ENCODE measurements at places on chromosomes 1 and 21. TPM values are rescaled to one million over a fixed set of nuclear protein-coding genes. Genes with fewer than 3 reads are reported as not detected.

Gene AADACL3
- not detected for total RNA-seq

Gene CELA2B
- not detected for total RNA-seq

DNA sequence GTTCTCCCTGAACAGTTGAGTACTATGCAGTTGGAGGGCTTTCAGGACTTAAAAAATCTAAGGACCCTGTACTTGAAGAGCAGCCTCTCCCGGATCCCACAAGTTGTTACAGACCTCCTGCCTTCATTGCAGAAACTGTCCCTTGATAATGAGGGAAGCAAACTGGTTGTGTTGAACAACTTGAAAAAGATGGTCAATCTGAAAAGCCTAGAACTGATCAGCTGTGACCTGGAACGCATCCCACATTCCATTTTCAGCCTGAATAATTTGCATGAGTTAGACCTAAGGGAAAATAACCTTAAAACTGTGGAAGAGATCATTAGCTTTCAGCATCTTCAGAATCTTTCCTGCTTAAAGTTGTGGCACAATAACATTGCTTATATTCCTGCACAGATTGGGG, 48.7 kb upstream of the LRRC8C start:
- no peak overlapping the region for H3K4me3 ChIP-seq
- no peaks in the 10 kb centered on the region for H3K4me1 ChIP-seq
- H3K27me3 ChIP-seq, result no peaks in the 10 kb centered on the region
- no peak overlapping the region for H3K27ac ChIP-seq

- DNase-seq, result no peak
- H3K4me3 ChIP-seq, result no peak overlapping the region
- H3K36me3 ChIP-seq, result no peaks in the 10 kb centered on the region
- no peaks in the 10 kb centered on the region for H3K4me1 ChIP-seq
- H3K27me3 ChIP-seq, result no peaks in the 10 kb centered on the region
Measured at GRCh38 chr1:15680561-15681348, 3.4 kb upstream of the PLEKHM2 start.

DNA sequence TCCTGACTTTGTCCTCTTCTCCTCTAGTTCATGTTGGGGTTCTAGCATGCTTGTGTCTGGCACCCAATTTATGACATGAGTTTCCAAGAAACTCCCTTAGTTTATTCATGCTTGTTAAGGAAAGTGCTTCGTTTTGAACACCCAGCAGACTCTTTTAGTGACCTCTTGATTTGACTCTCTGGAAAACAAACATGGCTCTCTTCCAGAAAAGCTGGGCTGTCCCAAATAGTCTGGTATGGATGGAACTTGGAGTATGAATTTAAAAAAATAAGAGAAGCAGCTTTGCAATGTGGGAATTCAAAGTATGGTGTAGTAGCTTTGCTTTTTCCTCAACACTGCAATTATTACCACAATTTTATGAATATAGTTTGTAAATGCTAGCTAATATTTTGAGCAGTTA, 143.4 kb upstream of the C8B start:
- H3K4me1 ChIP-seq, result no peaks in the 10 kb centered on the region
- no peak overlapping the region for H3K27ac ChIP-seq
- no peak for DNase-seq

DNA sequence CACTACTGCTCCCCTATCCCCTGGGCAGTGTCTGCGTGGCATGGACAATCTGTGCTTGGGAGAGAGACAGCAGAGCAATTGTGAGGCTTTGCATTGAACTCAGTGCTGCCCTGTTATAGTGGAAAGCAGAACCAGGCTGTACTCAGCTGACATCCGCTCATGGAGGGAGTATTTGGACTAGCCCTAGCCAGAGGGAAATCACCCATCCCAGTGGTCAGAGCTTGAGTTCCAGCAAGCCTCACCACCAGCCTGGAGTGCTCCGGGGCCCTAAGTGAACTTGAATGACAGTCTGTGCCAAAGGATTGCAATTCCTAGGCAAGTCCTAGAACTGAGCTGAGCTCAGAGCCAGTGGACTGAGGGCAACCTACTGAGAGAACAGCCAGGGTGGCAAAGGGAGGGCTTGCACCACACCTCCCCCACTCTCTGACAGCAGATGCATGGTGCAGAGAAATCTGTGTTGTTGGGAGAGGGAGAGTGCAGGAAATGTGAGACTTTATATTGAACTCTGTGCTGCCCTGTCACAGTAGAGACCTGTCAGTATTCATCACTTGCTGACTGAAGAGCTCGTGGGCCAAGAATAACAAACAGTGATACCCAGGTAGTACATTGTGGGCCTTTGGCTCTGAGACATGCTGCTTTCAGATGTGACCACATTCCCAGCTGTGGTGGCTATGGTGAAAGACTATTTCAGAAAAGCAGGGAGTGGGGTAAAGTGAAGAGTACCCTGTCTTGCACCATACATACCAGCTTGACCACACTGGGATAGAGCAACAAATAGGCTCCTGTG, 107.7 kb upstream of the SLC5A9 start:
- no peak overlapping the region for H3K4me3 ChIP-seq
- no peak overlapping the region for H3K27ac ChIP-seq
- no peak for DNase-seq
- no peaks in the 10 kb centered on the region for H3K4me1 ChIP-seq
- no peaks in the 10 kb centered on the region for H3K36me3 ChIP-seq
- no peaks in the 10 kb centered on the region for H3K27me3 ChIP-seq

DNA sequence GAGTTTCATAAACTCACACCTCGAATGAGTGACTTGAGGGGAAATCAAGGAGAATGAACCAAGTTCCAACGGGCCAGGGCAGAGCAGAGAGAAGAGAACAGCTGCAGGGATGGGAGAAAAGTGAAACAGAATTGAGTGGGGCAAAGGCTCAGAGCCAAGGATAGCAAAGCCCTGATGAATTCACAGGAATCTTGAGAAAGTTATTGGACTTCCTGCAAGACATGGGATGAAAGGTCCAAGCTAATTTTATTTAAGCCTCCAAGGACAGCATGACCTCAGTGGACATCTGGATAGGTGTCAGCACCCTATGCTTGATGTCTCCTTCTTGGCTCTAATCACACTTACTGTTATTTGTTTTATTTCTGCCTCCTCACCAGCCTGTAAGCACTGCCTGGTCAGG, 43.0 kb upstream of the RAVER2 start:
- no peaks in the 10 kb centered on the region for H3K36me3 ChIP-seq
- no peaks in the 10 kb centered on the region for H3K27me3 ChIP-seq
- DNase-seq, result no peak

DNA sequence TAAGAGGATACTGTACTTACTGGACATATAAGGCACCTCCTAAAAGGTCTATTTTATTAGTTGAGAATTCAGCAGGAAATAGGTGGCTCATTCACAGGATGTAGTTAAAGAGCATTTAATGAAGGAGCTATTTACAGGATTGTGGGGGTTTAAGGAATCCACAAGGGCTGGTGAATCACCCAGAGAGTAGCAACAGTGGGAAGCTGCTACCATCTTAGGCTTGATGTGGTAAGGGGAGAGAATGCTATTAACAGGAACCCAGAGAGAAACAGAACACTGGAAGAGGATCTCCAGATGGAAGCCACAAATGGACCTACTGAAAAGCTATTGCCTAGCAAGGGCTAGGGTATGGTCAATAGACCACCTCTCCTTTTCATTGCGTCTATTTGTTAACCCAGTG, 52.0 kb upstream of the COL11A1 start:
- DNase-seq, result no peak
- no peak overlapping the region for H3K4me3 ChIP-seq
- H3K4me1 ChIP-seq, result no peaks in the 10 kb centered on the region
- H3K36me3 ChIP-seq, result no peaks in the 10 kb centered on the region
- no peaks in the 10 kb centered on the region for H3K27me3 ChIP-seq

GRCh38 chr1:17112076-17112475, 7.2 kb downstream of the PADI2 start:
- DNase-seq, result no peak
- no peak overlapping the region for H3K27ac ChIP-seq
- H3K36me3 ChIP-seq, result no peaks in the 10 kb centered on the region
- H3K4me3 ChIP-seq, result no peak overlapping the region

DNA sequence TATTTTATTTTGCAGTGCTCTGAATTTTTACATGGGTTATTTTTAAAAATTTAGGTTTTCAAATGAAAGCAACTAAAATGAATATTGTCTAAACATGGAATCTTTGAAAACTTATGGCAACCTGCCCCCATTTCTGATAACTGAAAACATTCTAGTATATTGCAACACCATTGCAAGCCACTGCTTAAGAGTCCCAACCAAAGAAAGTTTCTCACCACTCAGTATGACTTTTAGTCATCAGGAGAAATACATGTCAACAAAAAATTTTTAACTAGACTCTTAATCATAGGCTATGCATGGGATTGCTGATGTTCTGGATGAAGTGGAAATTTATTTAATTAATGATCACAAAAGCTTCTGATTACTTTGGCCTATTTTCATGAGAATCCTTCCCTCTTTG, 112.1 kb downstream of the TNFSF18 start:
- DNase-seq, result no peak
- no peak overlapping the region for H3K27ac ChIP-seq
- no peaks in the 10 kb centered on the region for H3K36me3 ChIP-seq
- H3K27me3 ChIP-seq, result no peaks in the 10 kb centered on the region

DNA sequence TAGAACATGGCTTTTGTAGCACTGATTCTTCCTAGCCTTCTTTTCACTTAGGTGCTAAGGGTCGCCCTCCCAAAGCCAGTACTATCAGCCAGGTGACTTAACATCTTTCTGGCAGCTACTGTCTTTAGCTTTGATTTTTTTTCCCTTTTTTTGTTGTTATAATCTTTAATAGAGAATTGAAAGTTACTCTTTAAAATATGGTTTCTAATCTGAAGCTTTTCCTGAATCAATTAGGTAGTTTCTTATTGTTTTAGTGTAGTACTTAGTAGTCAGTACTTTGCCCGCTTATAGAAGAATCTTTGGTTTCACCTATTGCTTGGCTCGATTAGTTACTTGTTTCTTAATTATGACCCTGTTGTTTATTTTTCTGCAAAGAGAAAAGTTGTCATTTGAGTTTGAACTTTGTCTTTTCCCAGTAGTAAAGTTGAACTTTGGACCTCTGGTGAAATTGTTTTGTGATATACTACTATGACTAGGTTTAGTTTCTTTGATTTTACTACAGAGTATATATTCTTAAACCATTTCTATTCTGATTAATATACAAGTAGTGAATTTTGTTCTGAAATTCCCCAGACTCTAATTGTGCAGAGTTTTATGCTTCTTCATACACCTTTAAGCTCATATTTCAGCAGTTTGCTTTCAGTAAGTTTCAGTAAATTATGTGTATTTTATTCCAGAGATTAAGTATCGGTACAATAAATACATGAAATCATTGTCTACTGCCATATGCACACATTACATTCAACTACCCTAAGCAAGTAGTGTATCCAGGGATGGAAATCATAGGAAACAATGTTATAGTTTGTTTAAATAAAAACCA, 3.9 kb downstream of the MAGI3 start:
- peak overlapping the region; percentile 58 for H3K27ac ChIP-seq
- no peaks in the 10 kb centered on the region for H3K36me3 ChIP-seq
- H3K4me1 ChIP-seq, result peaks cover 2% of the 10 kb centered on the region
- DNase-seq, result no peak
- no peaks in the 10 kb centered on the region for H3K27me3 ChIP-seq

- H3K4me1 ChIP-seq, result no peaks in the 10 kb centered on the region
- H3K4me3 ChIP-seq, result no peak overlapping the region
- H3K27ac ChIP-seq, result no peak overlapping the region
- H3K36me3 ChIP-seq, result no peaks in the 10 kb centered on the region
- DNase-seq, result no peak
Measured at GRCh38 chr1:61132176-61132638, 49.8 kb downstream of the NFIA start.

DNA sequence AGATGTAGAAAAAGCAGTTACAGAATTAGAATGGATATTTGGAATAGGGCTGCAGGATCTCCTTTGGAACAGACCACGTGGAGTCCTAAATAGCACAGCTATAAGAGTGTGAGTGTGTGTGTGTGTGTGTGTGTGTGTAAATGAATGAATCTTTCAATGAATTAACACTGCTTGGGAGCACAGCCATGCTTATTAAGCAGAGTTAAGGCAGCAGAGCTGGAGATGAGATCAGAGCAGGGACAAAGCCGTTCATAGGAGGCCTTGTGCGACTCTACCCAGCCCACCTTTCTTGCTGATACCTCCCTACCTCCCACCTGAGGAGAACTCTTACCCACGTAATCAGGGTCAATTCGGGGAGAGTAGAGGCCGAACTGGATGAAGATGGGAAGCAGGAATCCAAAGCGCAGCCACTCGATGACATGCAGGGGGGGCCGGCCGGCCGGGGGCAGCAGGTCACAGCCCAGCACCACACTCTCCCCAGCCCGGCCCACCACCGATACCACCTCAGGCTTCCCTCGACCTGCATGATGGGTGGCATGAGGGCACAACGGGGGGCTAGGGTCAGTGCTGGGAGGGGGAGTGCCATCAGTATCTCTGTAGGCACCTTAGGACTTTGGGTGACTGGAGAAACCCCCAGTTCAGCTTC, 2.7 kb downstream of the IGSF9 start:
- H3K27ac ChIP-seq, result no peak overlapping the region
- no peaks in the 10 kb centered on the region for H3K27me3 ChIP-seq
- no peaks in the 10 kb centered on the region for H3K36me3 ChIP-seq
- DNase-seq, result no peak
- H3K4me3 ChIP-seq, result no peak overlapping the region
- peaks cover 20% of the 10 kb centered on the region for H3K4me1 ChIP-seq

DNA sequence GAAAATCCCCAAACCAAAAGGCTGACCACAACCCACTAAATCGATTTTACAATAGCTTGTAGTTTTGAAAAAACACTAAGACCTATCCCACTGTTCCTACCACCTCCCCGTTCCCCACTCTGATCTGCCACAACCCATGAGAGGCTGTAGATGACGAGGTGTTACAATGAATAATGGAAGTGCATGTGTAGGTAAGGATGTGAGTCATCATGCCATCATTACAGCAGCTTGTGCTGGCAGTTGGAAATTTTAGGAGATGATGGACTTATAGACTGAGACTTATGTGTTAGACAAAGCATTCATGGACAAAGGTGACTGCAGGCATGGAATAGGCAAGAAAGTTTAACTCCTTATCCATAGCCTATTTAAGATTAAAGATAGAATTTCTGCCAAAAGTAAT, 184.7 kb upstream of the CACYBP start:
- no peaks in the 10 kb centered on the region for H3K27me3 ChIP-seq
- DNase-seq, result no peak
- no peaks in the 10 kb centered on the region for H3K4me1 ChIP-seq

DNA sequence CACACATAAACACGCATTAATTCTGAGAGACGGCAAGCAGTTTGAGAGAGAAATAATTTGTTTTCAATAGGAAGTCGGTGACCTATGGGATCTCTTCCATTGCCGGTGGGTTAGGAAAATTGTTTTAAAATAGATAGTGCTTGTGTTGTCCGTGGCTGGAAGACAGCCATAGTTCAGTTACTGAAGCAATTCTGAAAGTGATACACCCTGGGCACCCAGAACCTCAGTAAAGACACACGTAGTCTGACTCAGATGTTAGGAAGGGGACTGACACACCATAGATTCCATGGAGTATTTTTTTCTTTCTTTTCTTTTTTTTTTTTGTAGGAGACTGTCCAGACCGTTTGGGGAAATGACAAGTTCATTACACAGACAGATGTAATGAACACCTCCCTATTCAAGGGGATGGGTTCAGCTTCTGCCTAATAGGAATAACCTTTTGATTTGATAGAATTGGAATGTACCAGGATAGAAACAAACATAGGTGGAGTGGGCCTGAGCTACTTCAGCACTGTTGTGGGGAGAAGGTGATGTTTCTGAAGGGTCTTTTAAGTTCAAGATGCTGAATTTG, 1.6 kb downstream of the C1orf21 start:
- no peaks in the 10 kb centered on the region for H3K27me3 ChIP-seq
- peak overlapping the region; percentile 81 for H3K4me3 ChIP-seq
- H3K27ac ChIP-seq, result peak overlapping the region; percentile 64
- DNase-seq, result no peak
- no peaks in the 10 kb centered on the region for H3K4me1 ChIP-seq
- no peaks in the 10 kb centered on the region for H3K36me3 ChIP-seq

Measured in right lobe of liver (tissue), 6 donors.